ENCODE measurements at places on chromosomes 6 and 20.

GRCh38 chr6:56756791-56757587 is 114.3 kb upstream of the DST start:
- DNase-seq, result no peak

DNA sequence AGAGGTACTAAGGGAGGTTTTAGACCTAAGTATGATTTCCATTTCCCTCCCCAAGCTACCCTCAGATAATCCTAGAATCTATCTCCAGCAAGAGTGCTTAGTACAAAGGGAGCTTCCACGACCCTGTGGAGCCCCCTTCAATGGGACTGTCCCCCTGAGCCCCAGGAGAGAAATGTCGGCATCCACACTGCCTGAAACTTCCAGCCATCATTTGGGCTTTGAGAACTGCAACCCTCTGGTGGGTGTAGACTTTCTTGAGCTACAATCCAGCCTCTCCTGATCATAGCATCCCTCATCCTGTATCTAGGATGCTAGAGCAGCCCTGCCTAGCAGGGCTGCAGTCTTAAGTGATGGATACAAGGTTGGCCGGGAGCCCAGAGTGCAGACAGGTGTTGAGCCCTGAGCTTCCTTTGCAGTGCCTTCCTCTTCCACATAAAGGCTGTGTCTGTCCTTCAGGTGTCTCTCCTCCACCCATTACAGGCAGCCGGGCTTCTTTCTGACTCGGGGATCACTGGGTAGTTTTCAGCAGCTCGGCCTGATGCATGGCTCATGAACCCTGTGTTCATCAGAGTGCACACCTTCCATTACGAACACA is 424.5 kb downstream of the PREX1 start:
- no peak for DNase-seq

- DNase-seq, result peak; percentile 84
Measured at GRCh38 chr6:31576897-31577578, 1.7 kb downstream of the TNF start.

- DNase-seq, result peak; percentile 80
Measured at GRCh38 chr6:17714879-17715851, 8.4 kb upstream of the NUP153 start.

- DNase-seq, result no peak
Measured at GRCh38 chr6:30844118-30844535, 40.2 kb upstream of the DDR1 start.

- DNase-seq, result no peak
Measured at GRCh38 chr20:1273366-1273765, 7.3 kb downstream of the SNPH start.

DNA sequence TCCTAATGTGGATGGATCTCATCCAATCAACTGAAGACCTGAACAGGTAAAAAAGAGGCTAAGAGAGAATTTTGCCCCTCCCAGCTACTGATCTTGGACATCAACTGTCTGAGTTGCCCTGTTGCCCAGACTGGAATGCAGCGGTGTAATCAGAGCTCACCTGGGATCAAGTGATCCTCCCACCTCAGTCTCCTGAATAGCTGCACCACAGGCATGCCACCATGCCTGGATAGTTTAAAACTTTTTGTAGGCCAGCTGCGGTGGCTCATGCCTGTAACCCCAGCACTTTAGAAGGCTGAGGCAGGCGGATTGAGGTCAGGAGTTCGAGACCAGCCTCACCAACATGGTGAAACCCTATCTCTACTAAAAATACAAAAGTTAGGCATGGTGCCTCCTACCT is 34.9 kb upstream of the GCNT2 start:
- no peak for DNase-seq

DNA sequence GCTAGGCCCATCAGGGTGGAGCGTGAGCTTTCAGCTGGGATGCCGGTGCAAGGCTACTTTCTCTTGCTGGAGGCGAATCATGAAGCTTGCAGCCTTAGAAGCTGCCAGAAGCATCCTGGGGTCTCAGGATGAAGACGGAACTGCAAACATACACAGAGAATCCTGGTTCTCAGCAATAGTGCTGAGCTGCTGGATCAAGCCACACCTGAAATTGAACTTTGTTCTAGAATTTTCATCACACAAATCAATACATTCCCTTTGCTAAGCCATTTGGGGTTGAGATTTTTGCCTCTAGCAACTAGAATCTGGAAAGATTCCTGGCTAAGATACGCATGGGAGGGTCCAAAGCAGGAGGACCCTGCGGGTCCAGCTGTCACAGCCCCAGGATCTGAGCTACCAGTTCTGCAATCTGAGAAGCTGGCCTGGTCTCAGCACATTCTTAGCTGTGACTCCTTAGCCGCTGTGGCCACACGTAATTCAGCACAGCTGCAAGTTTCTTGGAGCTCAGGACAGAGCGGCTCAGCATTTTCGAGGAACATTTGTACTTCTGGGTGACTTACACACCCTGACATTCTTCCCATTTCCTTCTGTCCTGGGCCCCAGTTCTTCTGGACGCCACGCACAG is 6.6 kb upstream of the ARFGAP1 start:
- no peak for DNase-seq

- DNase-seq, result no peak
Measured at GRCh38 chr6:73534628-73535027, 13.8 kb upstream of the EEF1A1 start.

DNA sequence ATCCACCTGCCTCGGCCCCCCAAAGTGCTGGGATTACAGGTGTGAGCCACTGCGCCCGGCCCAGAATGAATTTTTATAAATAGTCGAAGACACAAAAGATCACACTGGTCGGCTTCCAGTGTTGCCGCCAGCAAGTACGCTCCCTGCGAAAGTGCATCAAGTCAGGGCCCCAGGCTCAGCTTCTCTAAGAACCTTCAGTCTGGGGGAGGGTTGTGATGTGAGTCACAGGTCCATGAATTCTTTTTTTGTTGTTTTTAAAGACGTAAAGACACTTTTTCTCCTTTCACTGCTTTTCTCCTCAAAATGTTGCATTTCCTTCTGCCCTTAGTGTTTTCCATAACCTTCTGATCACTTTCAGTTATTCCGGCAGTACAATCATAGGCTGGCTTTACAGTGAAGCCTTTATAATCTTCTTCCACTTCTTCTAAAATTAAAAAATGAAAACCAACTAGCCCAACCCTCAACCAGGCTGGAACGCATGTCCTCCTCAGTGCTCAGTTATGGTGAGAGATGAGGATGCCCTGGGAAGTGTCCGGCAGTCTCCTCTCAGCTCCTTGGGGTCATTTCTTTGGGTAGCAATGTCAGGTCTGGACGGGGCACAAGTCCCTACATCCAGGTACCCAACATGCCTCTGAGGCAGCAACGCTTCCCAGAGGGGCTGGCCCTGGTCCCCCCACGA is 66.6 kb downstream of the CSE1L start:
- DNase-seq, result no peak

- no peak for DNase-seq
Measured at GRCh38 chr20:45098103-45098773, 2.7 kb downstream of the KCNS1 start.

- no peak for DNase-seq
Measured at GRCh38 chr6:125994670-125995488, 8.5 kb downstream of the TRMT11 start.

- no peak for DNase-seq
Measured at GRCh38 chr6:113209315-113209714, 647.8 kb upstream of the MARCKS start.

- DNase-seq, result no peak
Measured at GRCh38 chr6:20370801-20371200, 30.9 kb upstream of the E2F3 start.

- peak; percentile 41 for DNase-seq
Measured at GRCh38 chr20:3919352-3919751, 30.2 kb downstream of the PANK2 start.

DNA sequence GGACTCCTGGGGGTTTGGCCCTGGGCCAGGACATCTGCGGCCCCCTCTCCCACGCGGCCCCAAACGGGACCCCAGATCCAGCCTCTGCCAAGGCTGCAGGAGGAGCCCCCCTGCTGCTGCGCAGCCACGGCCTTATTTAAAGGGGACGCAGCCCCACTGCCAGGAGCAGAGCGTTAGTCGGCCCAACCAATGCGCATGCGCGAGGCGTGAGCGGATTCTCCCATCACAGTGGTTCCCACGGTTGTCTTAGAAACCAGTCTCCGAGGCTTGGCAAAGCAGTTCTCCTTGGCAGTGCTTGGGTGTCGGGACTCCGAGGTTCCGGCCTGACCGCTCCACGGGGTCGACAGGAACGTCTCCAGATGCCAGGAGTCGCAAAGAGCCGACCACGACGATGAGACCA is 288.3 kb upstream of the ZNF337 start:
- no peak for DNase-seq

GRCh38 chr20:40359131-40359912 is 329.7 kb downstream of the MAFB start:
- peak; percentile 73 for DNase-seq

GRCh38 chr6:39041072-39041471 is 7.5 kb upstream of the GLP1R start:
- no peak for DNase-seq

- DNase-seq, result no peak
Measured at GRCh38 chr6:8054276-8054675, 9.9 kb downstream of the BLOC1S5 start.

GRCh38 chr6:26270903-26271667 is 93.9 kb upstream of the BTN3A2 start:
- DNase-seq, result peak; percentile 91

Data from inflammatory macrophage treated with lipopolysaccharide for 1 hour (primary cell).